ENCODE measurements at places on chromosomes 3 and 15. TPM values are rescaled to one million over a fixed set of nuclear protein-coding genes. Genes with fewer than 3 reads are reported as not detected.

XIRP1 gene
- total RNA-seq: 0.91 TPM

DNA sequence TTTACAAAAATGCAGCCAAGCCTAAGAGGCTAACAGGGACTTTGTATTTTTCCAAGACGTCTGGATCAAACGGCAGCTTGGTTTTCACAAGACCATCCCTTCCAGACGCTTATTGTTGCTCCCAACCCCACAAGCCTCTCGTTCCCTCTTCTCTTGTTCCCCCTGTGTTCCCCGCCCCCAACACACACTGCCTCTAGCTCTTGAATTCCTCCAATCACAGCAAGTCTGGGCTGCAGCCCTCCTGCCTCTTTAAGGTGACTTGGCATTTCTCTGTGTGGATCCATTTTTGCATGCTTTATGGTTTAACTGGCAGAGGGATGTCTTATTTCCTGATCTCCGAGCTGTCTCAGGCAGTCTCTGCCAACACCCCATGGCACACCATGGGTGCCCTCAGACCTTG lies 182.2 kb downstream of the ABHD5 start:
- no peak for DNase-seq

DNA sequence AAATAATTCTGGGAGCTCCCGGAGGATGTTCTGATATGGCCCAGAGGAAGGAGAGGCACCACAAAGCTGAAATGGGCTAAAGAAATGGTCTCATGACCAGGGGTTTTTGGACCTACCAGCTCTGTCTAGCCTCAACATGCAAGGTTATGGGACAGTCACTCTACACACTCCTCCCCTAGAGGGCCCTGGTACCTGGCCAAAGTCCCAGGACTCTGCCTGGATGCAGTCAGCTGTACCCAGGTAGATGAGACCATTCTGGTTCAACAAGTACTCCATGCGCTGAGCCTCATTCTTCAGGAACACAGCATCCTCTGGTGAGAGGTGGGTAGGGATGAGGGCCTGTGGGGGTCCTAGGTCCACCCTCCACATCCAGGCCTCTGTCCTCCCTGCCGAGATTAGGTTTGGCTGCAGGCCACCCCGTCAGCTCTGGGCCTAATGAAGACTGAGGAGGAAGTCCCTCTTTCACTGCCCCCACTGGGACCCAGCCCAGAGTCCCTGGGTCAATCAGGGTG lies 9.5 kb downstream of the EPB42 start:
- no peak for DNase-seq

GRCh38 chr3:146044046-146044445 lies 116.9 kb downstream of the PLOD2 start:
- DNase-seq: no peak

- DNase-seq: no peak
These were observed 4.7 kb downstream of the DPH3 start for GRCh38 chr3:16260046-16260445.

GRCh38 chr15:77528290-77528967 lies 104.3 kb downstream of the LINGO1 start:
- DNase-seq: no peak

KPNA1 gene
- total RNA-seq: 47.4 TPM

GRCh38 chr15:70854666-70854976 lies 664 bp upstream of the LARP6 start:
- DNase-seq: no peak

DNA sequence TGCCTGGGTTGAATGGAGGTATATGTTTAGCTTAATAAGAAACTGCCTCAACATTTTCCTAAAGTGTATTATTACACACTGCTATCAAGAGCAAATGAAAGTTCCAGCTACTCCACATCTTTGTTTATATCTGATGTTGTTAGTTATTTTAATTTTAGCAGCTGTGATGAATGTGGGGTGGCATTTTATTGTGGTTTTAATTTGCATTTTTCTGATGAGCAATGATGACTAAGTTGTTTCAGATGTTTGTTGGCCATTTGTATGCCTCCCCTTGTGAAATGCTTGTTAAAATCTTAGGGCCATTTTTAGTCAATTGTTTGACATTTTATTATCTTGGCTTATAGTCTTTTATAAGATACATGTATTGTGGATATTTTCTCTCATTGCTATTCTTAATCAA lies 260.4 kb upstream of the SLCO3A1 start:
- DNase-seq: no peak

- no peak for DNase-seq
These were observed 17.1 kb downstream of the ISG20 start for GRCh38 chr15:88655800-88656488.

CCR8 gene
- not detected for total RNA-seq

MRPS11 gene
- total RNA-seq: 85.2 TPM

SCN5A gene
- 0.39 TPM for total RNA-seq

DNA sequence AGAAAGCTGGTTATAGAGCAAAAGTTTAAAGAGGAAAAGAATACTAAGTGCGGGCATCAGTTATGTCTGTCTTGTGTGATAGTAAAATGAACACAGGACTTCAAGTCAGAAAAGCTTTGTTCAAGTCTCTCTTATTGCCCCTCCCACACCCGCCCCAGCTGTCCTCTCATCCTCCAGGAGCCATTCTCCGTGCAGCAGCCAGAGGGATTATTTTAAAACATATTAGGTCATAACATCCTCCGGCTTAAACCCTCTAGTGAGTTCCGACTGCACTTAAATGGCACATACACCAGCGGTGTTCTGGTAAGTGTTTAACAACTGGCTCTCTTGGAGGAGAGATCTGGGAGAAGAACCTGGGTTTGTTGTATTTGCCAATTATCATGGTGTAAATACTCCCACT lies 104.8 kb upstream of the TNFAIP8L3 start:
- DNase-seq: no peak

ADPRH gene
- total RNA-seq: 5.8 TPM

DNA sequence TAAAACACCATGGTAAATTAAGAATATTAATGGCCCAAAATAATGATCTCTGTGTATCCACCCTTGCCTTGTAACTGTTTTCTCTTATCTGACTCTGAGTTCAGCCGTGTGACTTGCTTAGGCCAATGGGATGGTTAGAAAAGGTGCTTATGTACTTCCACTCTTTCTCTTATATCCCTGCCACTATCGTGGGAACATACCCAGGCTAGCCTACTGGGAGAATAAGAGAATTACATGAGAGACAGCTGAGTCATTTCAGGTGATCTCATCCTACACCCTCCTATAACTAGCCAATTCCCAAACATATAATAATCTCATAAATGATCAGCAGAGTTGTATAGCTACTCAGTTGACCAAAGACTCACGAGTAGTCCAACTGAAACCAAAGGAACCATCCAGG lies 98.3 kb upstream of the ABI3BP start:
- no peak for DNase-seq

MST1R gene
- 0.74 TPM for total RNA-seq

- no peak for DNase-seq
These were observed 172.1 kb upstream of the LRRN1 start for GRCh38 chr3:3627114-3627513.

GOLGA6L7 gene
- total RNA-seq: not detected

DNA sequence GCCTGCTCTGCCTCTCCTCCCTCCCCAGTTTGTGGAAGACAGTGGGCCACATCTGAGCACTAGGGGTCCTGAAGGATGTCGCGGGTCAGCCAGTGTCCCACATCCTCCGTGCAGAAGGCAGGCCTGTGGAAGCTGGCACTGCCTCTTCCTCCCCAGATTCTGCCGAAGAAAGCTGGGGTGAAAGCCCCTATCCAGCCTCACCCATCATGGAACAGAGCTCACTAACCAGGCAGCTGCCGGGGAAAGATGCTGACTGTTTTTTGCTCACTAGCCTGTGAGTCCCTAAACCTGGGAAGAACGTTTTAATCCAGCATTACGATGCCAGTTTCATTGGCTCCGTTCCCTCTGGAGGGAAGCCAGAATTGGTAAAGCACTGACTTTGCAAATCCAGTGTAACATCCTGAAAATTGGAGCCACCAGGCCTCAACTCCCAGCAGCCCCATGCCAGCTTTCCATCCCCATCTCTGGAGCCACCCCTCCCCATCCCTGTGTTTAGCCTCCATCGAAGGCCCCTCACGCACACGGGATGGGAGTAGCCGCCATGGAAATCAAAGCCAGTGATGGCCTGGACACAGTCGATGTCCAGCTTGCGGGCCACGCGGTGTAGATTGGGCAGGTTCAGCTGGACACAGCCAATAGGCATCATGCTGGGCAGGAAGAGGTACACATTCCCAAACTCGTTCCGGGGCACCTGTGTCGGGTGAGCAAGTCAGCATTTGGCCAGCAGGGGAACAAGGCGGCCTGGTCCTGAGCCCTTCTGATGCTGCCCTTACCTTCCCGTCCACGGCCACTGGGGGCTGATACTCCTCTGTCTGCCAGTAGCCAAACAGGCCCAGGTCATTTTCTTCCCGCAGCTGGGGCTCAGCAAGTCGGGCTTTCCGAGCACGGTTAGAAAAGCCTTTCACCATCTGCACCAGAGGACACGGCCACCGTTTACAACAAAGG lies 23.5 kb downstream of the TMEM43 start:
- no peak for DNase-seq

- no peak for DNase-seq
These were observed 369.6 kb upstream of the ATP10A start for GRCh38 chr15:26232691-26233090.

DNA sequence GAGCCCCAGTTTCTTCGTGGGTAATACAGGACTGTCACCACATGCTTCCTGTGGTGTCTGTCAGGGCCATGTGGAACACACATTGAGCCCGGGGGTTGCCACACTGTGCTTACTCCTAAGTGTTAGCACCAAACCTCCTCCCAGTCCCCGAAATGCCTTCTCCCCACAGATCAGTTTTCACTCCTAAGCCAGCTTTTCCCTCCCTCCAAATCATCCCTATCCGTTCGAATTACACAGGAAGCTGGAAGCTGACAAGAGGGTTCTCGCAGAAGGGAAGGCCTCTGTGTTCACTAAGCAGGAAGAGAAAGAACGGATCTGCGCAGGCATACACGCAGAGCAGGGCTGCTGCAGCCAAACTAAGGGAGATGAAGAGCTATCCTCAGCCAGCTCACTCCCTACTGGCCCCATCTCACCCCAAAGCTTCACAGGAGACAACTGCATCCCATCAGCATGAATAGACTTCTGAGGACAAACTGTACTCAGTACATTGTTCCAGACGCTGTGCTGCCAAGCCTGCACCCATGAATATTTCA lies 32.3 kb downstream of the XXYLT1 start:
- no peak for DNase-seq

TF gene
- 0.08 TPM for total RNA-seq

UROC1 gene
- not detected for total RNA-seq

- no peak for DNase-seq
These were observed 290.4 kb upstream of the CTDSPL start for GRCh38 chr3:37571269-37571668.

GRCh38 chr3:168083906-168084305 lies 11.8 kb downstream of the GOLIM4 start:
- DNase-seq: no peak

- DNase-seq: no peak
These were observed 36.6 kb downstream of the GSK3B start for GRCh38 chr3:120057626-120058025.

- DNase-seq: no peak
These were observed 102.7 kb downstream of the PLOD2 start for GRCh38 chr3:146058241-146058640.

DNA sequence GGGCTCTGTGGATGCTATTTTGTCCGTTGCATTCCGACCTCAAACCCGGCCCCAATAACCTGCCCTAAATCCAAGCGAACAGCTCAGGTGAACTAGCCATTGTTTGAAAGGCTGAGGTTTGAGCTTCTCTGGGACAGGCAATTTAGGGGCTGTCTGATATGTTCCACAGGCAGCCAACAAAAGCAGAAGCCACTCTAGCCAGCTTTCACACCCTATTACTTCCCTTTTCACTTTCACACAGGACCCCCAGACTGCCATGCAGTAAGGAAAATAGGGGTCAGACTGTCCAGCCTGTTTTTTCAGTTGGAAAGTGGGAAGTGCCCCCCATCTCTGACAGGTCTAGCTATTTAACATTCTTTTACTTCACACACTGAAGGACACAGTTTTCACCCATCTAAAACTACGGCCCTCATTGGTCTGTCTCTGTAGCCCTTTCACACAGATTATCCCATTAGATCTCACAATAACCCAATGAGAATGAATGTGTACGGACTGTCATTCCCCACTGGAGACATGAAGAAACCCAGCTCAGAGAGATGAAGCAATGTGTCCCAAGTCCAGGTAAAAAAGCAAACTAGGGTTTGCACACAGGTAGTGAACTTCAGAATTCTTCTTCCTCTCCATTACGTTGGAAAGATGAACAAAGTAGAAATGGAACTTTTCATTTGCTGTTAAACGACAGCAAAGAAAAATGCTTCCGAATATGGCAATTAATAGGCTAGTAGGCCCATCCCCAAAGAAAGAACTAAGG lies 1.9 kb downstream of the CCDC12 start:
- no peak for DNase-seq

GRCh38 chr15:72994534-72995177 lies 57.6 kb upstream of the NEO1 start:
- no peak for DNase-seq

DNA sequence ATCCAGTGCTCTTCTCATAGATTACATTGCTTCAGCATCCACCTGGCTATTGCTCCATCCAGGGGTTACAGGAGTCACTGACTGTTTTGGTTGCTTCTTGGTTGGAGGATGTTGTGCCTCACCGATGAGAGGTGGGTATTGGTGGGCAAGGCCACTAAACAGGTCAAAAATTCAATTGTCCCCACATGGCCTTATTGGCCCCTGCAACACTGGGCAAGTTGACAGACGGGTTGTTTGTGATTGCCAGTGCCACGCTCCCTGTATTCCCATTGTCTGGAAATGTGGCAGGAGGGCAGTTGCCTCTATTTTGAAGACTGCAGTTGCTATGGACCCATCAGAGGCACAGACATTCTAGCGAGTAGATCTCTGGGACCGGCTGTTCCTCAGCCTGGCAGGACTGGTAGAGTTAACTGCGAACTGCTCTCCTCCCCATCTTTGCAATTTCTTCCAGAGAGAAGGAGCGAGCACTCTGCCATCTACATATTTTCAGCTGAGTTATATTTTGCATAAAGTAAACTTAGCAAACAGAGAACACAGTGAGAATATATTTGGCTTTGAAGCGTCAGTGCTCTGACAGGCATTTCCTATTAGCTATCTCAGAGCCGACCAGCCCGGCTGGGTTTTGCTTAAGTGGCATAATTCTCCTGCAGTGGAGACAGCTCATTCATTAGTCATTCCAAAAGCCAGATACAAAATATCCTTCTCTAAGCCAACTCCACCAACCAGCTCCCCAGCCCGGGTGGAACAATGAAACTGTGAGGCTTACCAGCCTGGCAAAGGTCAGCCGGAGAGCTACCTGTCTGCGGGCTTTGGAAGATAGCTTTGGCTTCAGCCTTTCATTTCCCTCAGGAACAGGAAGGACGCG lies 26.0 kb upstream of the MAGEF1 start:
- no peak for DNase-seq

RPLP1 gene
- total RNA-seq: 2,276 TPM

C3orf70 gene
- total RNA-seq: 0.06 TPM

Data from activated naive CD8-positive, alpha-beta T cell treated with anti-CD3 and anti-CD28 coated beads for 36 hours (primary cell).